ENCODE measurements at places on chromosomes 3 and 15.

- DNase-seq = no peak
Measured at GRCh38 chr3:111702996-111703985, 108.1 kb upstream of the ZBED2 start.

DNA sequence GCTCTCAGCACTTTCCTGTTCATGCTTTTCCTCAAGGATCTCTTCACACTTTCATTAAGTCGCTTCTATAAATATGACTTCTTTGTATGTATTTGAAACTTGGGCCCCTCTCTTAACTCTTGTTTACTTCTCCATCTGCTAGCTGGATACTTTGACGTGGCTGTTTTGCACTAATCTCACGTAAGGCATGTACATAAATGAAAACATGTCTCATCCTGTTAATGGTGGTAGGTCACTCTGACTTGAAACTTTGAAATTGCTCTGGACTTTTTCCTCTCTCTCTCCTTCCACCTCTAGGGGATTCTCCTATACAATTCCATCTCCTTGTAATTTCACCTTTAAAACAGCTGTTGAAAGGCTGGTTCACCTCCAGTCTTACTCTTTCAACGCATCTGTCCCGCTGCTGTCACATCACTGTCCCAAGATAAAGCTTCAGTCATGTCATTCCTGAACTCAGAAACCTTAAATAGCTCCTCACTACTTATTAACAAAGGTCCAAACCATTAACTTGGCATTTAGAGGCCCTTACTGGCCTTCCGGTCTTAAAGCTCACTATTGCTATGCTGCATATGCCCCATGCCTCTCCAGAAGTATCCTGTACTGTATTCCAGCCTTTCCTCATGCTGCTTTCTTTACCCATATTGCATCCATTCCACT lies 1.2 kb downstream of the BLOC1S6 start:
- no peak for DNase-seq

DNA sequence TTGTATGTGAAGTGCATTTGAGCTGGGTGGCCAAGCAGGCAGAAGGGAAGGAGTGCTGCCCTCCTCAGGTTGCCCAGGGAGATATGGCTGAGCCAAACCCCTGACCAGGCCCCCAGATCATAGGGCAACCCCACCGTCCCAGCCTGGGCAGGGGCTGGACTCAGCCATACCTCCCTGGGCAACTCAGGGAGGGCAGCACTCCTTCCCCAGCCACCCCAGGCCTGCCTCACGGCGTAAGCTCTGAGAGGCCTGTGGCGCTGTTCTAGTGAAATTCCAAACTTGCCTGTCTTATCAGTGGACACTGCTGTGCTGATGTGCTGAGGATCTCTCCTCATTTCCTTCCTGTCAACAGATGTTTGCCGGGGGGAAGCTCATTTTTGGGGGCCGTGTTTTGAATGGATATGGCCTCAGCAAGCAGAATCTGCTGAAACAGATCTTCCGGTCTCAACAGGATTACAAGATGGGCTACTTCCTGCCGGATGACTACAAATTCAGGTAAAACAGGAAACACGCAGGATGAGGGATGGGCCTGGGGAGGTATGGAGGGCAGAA lies 57.6 kb upstream of the FGD5 start:
- DNase-seq = no peak

DNA sequence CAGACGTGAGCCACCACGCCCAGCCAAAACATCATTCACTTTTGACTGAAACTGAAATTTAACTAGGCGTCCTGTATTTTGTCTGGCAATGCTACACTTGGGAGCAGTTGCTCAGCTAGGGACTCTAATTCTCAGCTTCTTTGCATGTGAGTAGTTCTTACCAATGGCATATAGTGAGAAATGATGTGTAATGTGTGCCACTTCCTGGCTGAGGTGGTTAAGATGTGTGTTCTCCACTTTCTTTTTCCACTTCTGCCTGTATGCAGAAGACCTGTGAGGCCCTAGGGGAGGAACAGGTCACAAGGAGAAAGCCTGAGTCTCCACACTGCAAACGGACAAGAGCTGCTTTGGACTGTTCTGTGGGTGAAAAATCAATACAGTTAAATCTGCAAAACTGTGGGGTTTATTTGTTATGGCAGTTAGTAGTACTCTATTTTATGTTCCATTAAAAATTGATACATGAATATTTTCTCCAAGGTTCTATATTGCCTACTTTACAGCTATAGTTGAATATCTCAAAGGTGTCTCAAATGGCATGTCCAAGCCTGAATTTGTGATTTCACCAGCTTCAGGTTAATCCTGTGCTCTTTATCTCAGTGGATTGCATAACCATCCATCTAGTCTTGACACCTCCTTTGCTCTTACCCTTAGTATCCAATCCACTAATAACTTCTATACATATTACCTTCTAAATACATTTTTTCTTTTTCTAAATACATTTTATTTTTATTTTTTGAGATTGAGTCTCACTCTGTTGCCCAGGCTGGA lies 59.3 kb downstream of the NR1D2 start:
- DNase-seq = no peak

DNA sequence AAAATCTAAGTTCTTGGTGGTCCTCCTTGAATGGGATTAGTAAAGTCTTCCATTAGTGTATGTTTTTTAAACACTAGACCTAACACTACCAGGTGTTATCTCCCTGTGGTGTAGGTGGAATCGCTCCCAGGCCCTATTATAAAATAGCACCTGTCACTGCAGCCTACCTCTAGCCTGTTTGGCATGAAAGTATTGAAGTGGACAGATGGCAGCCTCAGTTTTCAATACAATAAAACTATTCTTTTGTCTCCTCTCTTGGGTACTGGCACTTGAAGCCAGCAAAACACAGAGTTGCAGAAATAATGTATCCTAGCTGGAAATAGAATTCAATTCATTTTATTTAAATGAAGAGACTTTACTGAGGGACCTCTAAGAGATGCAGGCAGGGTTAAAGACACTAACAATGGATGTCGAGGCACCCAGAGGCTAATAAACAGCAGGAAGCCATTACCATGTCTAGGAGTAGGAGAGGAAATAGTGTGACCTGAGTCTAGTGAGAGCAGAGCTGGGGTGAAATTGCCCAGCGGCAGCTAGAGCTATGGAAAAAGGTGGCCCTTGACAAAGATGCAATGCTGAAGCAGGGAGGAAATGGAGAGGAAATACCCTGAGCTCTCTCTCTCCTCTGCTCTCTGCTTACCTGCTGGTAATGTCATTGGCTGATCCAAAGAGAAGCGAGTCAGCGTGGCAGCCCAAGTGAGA lies 49.1 kb upstream of the TMEM158 start:
- no peak for DNase-seq

- no peak for DNase-seq
Measured at GRCh38 chr3:32290619-32291018, 52.1 kb downstream of the CMTM8 start.

- no peak for DNase-seq
Measured at GRCh38 chr3:72271216-72271615, 486.3 kb upstream of the PROK2 start.

DNA sequence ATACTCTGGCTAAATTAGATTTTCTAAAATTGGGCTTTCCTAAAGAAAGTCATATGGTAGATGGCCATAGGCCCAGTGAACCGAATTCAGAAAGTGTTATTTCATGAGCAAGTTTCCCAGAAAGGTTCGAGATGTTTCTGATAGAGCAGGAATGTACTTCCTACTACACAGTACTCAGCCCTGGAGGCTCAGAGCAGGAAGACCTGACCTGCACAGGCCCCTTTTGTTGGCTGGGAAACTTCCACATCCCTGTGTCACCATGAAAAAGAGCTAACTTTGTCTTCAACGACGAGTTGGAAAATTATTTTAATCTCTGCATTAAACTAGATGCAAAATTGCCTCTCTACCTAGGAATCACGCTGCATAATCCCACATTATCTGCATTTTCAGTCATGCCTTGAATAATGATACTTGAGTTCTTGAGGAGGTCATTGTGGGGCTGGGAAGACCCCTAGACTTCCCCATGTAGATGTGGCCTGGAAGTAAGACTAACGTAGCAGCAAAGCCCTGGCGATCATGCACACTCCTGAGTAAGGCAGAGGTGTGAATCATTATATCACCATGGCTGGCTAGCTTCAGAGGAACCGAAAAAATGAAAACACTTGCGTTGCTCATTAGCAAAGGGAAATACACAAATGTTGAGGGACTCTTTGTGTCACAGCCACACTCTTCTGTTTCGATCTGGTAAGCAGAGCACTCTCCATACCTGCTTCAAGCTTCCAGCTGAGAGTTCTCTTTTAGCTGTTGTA lies 47.1 kb downstream of the CMTM7 start:
- peak; percentile 83 for DNase-seq

DNA sequence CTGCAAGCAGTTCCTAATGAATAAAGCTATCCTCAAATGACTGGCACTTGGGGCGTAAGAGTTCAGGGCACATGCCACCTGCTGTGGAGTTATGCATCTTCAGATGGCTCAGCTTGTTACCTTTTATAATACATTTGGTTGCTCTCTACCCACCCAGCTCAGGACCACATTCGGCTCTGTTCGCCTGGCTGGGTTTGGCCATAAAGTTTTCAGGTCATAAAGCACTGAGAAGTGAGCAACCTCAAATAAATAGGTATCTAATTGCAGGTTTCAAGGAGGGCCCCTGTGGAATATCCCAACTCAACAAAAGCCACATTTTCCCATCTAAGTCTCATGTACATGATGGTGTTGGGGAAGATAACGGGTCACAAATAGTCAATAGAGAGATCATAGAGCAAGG lies 727.3 kb downstream of the GRM7 start:
- no peak for DNase-seq

DNA sequence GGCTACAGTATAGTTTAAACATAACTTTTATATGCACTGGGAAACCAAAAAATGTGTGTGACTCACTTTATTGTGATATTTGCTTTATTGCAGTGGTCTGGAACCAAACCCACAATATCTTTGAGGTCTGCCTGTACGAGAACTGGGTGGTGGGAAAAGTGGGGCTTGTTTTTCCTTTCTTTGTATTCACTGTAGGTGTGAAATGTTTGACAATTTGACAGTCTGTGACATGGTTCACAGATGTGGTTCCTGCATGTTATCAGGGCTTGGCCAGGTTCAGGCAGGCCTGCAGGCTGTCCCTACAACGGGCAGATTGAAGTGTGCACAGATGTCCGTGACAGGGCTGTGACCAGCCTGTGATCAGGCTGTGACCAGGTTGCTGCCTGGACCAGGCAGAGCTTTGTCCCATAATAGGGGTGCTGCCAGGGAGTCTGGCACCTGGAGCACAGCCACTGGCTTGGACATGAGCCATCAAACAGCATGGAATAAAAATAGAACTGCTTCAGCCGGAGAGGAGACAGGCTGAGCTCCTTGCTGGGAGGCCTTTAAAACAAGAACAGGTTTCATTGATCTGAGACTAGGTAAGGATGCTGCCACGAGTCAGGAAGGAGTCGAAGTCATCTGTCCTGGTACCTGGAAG lies 61.0 kb downstream of the KLF13 start:
- no peak for DNase-seq

DNA sequence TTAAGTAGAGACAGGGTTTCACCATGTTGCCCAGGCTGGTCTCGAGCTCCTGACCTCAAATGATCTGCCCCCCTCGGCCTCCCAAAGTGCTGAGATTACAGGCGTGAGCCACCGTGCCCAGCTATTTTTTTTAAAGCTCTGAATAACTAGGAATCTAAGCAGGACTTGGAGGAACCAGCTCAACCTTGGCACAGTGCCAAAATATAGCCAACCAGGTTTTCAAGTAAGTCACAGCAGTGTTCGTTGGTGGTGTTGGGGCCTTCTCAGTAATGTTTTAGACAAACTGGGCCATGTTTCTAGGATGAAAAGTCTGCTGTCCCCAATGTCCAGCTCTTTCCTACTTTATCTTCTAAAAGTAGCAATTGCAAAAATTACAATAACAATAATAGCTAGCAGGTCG lies 6.4 kb upstream of the ADAM10 start:
- DNase-seq = no peak

Measured in GM12864 (cell line).